ENCODE measurements at places on chromosomes 5 and 9.
A peak's percentile ranks its signal among the peaks of the same experiment; 100 is the strongest.

- no peak for DNase-seq
Measured at GRCh38 chr5:112023766-112024165, 266.8 kb upstream of the NREP start.

GRCh38 chr9:128724744-128725211 lies 851 bp upstream of the ZDHHC12 start:
- peak; percentile 64 for DNase-seq

DNA sequence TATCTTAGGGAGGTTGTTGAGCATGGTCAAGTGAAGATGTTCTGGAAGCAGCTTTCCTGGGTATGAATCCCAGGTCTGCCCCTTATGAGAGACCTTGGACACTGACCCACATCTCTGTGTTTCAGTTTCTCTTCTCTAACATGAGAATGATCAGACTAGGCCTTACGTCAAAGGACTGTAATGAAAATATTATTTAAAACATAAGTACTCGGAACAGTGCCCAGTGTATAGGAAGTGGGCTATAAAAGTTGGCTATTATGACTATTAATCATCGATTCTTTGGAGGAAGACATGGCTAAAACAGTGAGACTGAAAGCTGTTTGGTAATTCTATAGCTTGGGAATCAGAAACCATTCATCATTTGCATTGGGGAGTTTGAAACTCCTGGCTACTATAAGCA lies 65.3 kb upstream of the MYO10 start:
- DNase-seq = no peak

- DNase-seq = no peak
Measured at GRCh38 chr5:170475294-170476000, 28.4 kb upstream of the KCNIP1 start.

GRCh38 chr9:32965999-32966722 lies 35.3 kb downstream of the APTX start:
- no peak for DNase-seq

GRCh38 chr9:16809912-16810610 lies 60.4 kb downstream of the BNC2 start:
- DNase-seq = no peak

GRCh38 chr5:99088309-99088708 lies 159.5 kb upstream of the CHD1 start:
- peak; percentile 26 for DNase-seq

DNA sequence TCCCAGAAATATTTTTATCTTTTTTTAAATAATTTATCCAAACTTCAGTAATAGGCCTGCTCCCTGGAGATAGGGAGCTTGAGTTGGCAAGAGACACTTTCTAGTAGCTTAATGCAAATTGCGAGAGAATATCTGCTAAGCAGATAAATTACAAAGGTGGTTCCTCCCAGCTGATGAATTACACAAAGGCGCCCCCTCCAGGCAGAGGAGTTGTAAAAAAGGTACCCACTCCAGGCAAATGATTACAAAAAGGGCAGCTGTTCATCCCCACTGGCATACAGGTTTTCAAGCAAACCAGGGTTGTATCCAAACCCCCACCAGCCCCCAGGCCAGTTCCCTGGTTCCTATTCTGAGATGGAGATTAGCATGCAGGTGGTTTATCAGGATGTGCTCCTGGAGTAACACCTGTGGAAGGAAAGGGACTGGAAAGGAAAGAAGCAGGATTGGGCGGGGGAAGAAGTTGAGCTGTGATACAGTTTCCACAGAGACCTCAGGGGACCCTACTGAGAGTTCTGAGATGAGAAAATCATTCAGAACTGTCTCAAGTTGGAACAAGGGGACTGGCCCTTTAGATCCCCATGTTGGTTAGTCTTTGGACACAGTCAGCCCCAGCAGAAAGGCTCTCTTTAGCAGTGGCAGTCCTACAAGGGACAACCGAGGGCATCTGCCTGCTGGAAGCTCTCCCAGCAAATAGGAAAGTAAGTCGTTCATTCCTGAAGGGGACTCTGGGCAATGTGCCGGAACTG lies 25.5 kb downstream of the ESM1 start:
- peak; percentile 18 for DNase-seq

- DNase-seq = peak; percentile 56
Measured at GRCh38 chr5:158435161-158435616, 576.2 kb upstream of the CLINT1 start.

GRCh38 chr5:147567917-147568598 lies 58.2 kb upstream of the DPYSL3 start:
- DNase-seq = no peak
